ENCODE measurements at places on chromosomes 1 and 21.

DNA sequence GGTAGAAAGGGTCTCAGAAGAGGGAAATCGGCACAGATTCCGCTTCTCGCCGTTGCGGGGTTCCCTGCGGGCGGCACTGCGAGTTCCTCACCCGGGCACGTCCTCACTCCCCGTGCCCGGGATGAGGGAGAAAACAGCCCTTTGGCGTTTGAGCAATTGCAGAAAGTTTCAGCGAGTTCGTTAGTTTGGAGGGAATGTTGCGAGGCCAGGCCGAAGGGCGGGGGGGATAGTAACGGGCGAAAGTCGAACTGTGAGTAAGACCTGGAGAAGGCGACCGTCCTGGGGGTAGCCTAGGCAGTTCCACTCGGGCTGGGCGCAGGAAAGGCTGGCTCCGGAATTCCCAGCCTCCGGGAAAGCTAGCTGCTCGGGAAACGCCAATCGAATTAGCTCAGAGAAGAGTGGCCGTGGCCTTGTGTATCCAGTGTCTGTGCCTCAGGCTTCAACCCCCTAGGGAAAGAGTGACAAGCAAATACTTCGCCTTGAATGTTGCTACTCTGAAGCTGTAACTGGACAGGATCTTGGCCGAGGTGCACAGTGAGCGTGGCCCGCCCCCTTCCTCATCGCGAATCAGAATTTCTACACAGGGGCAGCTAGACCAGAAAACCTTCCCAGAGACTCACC is 787 bp downstream of the PTGFR start:
- DNase-seq: no peak

DNA sequence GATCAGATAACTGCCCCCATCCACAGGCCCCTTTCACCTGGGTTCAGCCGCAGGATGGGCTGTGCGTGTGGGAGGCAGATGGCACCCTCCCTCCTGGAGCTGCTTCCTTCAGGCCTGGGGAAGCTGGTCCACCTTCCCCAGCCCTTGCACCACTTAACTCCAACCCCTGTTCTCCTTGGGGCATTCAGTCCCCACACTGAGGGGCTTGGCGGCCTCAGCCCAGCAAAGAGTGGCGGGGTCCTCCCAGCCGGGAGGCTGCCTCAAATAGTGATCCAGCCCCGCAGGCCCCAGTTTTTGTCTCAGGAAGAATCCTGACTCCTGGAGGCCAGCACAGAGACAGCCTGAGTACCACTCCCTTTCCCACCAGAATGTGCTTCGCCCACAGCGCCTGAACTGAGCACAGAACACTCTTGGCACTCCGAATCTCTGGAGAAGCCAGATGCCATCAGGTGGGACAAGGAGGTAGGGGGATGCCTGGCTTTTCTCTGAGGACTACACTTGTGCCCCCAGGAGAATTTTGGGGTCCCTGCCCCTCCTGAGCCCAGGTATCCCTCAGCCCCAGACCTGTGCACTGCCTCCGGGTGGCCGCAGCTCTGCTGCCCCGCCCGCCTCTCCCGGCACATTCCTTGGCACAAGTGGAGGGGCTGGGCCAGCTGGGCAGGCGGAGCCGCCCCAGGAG is 936 bp downstream of the PAQR6 start:
- DNase-seq: no peak

DNA sequence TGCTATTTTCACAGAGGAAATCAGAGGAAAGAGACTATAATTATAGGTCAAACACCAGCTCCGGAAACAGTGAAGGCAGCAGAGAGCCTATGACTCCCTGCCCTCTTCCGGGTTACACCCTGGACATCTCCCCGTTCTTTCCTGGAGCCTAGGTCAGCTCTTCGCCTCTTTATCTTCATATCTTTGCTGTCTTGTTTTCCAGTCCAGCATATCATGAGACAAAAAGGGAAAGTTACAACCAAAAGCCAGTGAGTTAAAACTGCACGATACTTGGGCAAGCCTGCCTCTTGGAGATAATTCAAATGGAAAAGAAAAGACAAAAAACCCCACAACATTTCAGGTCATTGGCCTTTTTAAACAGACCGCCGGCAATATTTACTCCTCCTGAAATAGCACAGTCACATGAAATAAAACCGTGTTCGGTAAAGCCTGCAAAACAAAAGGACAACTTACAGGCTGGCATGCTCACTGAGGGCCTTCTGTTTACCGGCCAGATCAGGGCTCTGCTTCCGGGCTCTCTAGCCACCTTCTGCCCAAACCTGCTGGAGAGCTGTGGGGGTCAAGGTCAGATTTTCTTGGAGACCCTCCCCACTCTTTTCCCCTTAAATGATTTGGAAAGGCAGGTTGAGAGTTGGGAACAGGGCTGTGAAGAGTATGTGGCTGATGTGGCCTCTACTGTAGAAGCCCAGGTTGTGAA is 42.8 kb upstream of the PPP2R5A start:
- no peak for DNase-seq

DNA sequence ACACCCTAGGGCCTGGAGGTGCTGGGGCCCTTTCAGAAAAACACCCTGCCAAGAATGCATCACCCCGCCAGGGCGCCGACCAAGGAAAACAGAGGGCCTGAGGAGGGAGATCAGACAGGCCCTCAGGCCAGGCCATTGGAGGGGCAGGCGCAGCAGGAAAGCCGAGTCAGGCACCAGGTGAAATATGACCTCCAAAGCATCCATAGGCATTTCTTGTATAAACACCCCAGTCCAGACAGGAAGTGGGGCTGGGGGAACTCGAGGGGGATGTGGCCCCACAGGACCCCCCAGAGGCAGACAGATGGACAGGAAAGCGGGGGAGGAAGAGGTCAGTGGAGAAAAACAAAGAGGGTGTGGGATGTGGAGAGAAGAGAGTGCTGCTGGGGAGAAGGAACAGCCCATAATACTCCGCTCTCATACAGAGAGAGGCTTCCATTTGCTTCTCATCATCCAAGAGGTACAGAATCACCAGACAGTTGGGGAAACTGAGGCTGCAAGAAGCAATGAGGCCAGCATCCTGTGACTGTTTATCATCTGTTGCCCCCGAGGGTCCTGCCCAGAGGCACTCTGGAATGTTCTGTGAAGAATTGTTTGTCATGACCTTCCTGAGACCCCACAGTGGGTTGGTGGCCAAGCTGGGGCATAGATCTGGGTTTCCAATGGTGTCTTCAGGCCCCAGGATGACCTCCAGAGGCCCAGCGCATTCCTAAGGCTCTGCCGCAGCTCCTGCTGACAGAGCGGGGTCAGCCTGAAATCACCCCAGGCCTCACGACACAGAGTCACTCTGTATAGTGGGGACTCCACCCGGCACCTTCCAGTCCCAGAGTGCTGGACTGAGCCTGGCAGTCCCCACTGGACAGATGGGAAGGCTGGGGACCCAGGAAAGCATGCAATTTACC is 18.0 kb downstream of the TRIM62 start:
- no peak for DNase-seq

GRCh38 chr1:95265106-95265505 is 31.1 kb downstream of the RWDD3 start:
- no peak for DNase-seq

GRCh38 chr1:170176772-170177171 is 31.0 kb downstream of the NTMT2 start:
- no peak for DNase-seq

DNA sequence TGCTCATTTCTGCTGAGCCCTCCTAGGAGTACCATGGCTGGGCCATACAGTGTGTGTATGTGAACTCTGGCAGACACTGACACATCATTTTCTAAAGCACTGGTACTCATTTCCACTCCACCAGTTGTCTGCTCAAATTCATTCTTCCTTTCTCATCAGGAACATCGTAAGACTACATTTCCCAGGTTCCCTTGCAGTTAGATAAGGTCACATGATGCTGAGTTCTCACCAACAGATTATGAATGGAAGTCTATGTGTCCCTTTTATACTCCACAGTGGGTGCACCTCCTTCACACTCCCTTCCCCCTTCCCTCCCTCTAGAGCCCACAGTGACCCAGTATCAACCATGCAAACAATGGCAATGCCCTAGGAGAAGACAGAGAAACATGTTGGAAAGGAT is 38.3 kb upstream of the PAX7 start:
- DNase-seq: no peak

DNA sequence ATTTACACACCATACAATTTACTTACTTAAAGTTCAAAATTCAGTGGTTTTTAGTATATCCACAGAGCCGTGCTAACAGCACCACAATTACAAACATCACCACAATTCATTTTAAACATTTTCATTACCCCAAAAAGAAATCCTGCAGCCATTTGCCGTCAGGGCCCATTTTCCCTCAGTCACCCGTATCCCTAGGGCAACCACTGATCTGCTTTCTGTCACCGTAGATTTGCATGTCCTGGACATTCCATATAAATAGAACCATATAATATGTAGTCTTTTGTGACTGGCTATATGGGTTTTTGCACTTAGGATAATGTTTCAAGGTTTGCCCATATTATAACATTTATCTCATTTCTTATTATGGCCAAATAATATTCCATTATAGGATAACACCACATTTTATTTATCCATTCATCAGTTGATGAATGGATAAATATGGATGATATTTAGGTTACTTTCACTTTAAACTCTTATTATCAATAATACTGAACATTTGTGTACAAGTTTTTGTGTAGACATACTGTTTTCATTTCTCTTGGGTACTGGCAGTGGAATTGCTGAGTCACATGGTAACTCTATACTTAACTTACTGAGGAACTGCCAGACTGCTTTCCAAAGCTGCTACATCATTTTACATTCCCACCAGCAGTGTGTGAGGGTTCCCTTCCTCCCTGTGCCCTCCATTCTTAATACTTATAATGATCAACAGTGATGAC is 68.9 kb downstream of the ST3GAL3 start:
- no peak for DNase-seq

GRCh38 chr1:4091996-4092395 is 191.9 kb upstream of the C1orf174 start:
- no peak for DNase-seq

- no peak for DNase-seq
Observed at GRCh38 chr1:233575450-233575849, 38.5 kb upstream of the KCNK1 start.

- no peak for DNase-seq
Observed at GRCh38 chr1:25247829-25248754, 838 bp upstream of the RSRP1 start.
